Fibroblast of mammary gland (primary cell): ENCODE measurements at places on chromosomes 11 and 22.

DNA sequence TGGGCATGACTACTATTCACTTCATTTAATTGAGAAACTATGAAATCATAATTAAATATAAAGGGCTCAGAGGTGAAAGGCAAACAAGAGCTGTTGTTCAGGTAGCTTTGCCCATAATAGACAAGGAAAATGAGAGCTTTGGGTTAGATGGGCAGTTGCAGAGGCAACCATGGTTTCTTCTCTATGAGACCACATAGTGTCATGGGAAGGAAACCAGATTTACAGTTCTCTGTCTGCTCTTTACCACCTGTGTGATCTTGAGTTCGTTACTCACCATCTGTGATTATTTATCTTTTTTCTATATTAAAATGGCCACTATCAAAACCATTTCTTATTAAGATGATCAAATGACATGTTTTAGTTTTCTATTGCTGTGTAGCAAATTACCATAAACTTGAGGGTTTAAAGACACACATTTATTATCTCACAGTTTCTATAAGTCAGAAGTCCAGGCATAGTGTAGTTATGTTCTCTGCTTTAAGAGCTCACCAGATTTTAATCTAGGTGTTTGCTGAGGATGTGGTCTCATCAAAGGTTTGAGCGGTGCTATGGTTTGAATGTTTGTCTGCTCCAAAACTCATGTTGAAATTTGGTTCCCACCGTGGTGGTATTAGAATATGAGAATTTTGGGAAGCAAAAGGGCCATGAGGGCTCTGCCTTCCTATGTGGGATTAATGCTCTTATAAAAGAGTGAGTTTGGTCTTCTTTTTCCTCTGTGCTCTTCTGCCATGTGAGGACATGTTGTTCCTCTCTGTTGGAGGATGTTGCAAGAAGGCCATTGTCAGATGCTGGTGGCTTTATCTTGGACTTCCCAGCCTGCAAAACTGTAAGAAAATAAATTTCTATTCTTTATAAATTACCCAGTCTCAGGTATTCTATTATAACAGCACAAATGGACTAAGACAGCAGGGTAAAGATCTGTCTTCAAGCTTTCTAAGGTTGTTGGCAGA is 38.2 kb downstream of the OR2AG2 start:
- no peak for DNase-seq

GRCh38 chr11:109971184-109971523 is 122.0 kb upstream of the ZC3H12C start:
- peak; percentile 63 for DNase-seq

- DNase-seq = no peak
Measured at GRCh38 chr22:49324527-49325491, 502.9 kb downstream of the BRD1 start.

- peak; percentile 78 for DNase-seq
Measured at GRCh38 chr11:128956401-128957201, 13.9 kb upstream of the TP53AIP1 start.

- no peak for DNase-seq
Measured at GRCh38 chr11:3964935-3965604, 109.6 kb downstream of the STIM1 start.

DNA sequence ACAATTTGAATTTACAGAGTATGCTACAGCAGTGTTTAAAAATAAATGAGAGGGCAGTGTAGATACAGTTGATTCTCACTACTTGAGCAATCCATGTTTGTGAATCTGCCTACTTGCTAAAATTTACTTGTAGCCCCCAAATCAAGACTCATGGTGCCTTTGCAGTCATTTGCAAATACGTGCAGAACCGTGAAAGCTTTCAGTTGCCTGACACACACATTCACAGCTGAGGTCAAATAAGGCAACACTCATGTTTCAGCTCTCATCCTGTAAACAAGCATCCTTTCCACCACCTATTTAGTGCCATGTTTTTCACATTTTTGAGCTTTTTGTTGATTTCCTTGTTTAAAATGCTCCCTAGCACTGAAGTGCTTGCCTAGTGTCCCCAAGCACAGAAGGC is 32.5 kb upstream of the RASL10A start:
- DNase-seq = no peak

- DNase-seq = no peak
Measured at GRCh38 chr11:10017050-10017449, 277.0 kb downstream of the SBF2 start.

DNA sequence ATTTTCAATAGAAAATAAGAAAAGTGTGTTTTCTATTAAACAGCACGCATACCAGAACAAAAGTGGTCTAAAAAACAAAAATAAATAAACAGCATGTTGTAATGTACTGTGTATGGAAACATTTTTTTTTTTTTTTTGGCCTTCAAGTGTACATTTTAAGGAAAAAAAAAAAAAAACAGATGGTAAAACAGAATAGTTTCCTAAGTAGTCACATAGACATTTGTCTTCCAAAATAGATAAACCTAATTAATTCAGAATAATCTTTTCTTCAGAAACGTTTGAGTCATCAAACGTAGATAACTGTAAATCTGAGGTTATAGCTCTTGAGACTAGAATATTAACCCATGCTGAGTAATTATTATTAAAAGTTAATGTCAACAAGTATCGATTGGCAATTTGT is 396 bp upstream of the CFAP300 start:
- DNase-seq = peak; percentile 33

DNA sequence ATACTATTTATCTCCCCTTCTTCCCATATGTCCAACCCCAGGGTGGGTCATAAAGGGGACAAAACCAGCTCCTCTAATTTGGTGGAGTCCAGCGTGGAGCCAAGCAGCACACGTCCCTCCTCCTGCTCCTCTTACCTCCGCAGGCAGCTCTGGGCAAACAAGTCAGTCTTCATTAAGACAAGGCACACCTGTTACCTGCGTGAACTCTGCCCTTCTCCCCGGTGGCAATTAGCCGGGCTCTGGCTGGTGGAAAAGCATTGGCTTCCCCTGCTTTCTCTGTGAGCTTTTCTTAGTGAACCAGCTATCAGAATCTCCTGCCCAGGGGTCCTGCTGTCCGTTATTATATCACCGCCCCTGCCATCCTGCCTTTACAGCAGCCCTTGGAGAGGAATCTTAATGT is 418.7 kb upstream of the CADM1 start:
- no peak for DNase-seq

- DNase-seq = no peak
Measured at GRCh38 chr11:125079151-125079877, 16.2 kb downstream of the SLC37A2 start.

DNA sequence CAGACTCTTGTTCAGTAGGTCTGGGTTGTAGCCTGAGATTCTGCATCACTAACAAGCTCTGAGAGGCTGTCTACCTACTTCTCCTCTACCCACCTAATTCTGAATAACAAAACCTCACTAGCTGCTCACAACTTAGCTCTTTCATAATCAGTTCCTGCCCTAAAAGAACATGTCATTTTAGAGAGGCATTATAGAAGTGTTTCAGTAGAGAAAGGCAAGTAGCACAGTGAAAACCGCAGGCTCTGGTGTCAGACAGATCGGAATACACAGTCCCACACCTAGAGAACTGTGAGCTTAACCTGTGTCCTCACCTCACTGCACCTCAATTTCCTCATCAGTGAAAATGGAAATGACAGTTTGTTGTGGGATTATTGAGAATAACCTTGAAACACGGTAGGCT is 1337.6 kb upstream of the TENM4 start:
- no peak for DNase-seq

DNA sequence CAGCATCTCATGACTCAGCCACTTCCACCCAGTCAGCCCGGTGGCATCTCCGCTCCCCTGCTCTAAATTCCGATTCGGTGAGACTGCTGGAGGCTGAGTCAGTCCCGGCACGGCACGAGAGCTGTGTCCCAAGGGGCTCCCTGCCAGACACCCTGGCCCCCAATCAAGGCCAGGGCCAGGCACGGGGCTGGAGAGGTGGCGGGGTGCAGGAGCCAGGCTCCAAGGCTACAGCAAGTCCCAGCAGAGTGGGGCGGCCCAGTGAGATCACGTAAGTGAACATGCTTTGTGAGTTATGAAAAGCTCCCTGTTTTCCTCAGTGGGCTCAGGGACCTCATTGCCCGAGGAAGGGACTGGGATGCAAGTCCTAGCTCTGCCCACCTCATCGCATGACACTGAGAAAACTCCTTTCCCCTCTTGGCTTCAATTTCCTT is 3.0 kb downstream of the C11orf68 start:
- peak; percentile 98 for DNase-seq

DNA sequence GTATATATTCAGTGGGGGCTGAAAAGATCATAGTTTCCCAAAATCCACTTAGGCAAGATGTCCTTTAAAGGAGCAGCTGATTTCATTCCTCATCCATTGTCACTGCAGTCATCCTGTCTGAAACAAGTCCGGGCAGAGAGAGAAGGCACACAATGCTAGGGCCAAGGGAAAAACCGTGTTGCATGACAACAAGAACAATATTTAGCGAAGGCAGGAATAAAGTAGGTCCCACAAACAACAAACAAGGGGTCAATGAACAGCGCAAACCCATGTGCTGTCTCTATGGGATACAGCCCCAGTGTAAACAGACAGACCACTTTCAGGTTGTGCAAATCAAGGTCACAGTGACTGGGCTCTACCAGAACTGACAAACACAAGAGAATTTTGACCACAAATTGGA is 9.0 kb downstream of the PAMR1 start:
- DNase-seq = no peak

- peak; percentile 75 for DNase-seq
Measured at GRCh38 chr11:72446929-72447769, 12.8 kb upstream of the CLPB start.

DNA sequence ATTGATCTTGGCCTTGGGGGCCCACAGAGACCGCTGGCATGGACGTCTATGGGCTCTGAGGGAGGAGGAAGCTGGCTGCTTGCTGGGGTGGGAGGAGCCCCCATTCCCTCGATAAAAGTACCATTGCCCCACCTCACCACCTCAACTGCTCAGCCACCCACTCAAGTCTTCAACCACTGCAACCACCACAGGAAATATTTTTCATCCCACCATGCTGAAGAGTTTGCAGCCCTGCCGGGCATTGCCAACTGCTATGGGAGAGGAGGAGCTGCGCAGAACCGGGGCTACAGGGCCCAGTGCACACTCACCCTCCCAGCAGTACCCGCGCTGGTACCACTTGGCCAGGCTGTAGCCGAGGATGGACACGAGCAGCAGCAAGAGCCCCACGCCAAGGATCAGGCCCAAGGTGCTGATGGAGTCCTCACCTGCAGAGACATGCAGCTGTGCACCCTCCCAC is 29.2 kb downstream of the IL10RA start:
- no peak for DNase-seq

GRCh38 chr11:66637557-66638176 is 836 bp upstream of the RBM4 start:
- no peak for DNase-seq

- DNase-seq = no peak
Measured at GRCh38 chr22:50671641-50672040, 982 bp upstream of the SHANK3 start.

DNA sequence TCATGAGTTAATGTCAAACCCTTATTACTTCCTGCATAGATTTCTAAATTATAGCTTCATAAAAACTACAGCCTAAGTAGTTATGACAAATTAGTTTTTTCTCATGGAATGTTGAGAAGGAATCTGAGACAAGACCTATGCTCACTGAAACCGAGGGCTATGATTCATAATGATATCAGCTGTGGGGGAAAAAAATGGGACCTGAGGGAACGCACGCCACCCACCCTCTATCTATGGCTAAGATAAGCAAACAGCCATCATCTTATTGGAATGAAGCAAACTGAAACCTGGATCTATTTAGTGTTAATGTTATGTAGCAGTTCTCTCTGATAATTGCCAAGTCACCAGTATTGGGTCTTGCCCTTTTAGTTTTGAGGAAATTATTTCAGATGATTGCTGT is 906.9 kb upstream of the RAG2 start:
- DNase-seq = peak; percentile 85

DNA sequence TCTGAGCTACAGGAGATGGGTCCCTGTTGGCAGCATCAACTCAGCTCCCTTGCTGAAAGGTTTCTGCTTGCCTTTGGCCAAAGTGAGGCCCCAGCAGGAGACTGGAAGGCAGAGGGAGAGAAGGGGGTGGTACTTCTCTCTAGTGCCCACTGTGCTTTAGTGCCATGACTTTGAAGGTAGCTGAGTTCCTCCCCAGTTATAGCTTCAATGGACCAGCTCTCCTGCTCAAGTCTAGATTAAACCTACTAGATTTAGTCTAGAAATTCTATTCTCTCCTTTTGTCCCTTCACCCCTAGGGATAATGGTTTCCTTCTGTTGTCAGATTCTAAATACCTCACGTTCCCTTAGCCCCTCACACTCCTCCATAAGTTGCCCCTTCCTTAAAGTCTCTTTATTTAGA is 119.2 kb downstream of the TIMP3 start:
- DNase-seq = no peak

DNA sequence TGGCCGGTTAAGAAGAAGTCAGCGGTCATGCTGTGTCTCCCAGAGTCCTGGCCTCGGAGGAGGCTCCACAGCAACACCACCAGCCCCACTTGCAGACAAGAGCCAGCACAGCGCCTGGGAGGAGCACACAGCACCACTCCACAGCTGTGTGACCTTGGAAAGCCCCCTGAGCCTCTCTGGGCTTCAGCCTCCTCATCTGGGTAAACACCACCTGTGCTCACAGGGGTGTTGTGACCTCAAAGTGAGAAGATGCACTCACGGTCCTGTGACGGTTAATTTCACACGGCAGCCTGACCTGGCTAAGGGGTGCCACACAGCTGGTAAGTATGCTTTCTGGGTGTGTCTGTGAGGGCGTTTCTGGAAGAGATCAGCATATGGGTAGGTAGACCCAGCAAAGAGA is 54.7 kb downstream of the PHF21B start:
- no peak for DNase-seq

DNA sequence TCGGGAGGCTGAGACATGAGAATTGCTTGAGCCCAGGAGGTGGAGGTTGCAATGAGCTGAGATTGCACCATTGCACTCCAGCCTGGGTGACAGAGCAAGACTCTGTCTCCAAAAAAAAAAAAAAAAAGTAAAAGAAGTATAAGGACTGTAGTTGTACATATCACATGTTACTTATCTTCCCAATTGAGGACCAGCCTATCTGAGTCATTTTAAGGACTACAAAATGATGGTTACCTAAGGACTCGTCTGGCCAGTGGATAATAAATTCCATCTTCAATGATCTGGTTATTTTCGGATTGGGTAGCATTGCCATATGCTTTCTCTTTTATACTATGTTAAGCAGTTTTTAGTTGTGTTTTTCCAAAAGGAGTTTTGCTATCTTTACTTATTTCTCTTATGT is 55.3 kb downstream of the PPFIA1 start:
- DNase-seq = no peak

DNA sequence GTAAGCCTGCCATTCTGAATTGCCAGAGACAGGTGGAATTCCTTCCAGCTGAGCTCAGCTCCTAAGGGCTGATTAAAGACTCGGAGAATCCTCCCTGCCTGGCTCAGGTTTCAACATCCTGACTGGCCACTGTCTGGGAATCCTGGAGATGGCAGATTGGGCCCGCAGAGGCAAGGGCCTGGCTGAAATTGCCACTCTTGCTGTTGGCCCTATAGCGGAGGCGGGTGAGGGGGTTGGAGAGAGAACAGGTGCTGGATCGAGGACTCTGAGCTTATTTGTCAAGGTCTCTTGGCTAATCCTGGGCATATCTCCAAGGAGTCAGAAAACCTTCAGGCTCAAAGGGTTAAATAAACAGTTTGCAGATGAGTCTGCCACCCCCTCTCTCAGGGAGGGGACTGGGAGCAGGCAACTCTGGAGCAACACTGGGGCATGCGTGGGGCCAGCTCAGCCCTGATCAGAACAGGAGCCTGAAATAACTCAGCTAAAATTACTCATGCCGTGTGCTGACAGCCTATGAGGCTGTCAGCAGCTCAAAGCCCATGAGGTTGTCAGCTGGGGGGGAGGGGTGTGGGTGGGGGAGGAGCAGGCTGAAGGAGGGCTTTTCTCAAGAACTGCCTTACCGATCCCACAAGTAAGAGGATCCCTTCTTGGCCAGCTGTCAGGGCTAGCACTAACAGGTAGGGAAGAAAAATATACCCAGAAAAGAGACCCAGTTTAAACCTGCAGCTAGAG is 14.7 kb upstream of the MFRP start:
- DNase-seq = peak; percentile 95
